ENCODE measurements at places on chromosomes 4 and X.

DNA sequence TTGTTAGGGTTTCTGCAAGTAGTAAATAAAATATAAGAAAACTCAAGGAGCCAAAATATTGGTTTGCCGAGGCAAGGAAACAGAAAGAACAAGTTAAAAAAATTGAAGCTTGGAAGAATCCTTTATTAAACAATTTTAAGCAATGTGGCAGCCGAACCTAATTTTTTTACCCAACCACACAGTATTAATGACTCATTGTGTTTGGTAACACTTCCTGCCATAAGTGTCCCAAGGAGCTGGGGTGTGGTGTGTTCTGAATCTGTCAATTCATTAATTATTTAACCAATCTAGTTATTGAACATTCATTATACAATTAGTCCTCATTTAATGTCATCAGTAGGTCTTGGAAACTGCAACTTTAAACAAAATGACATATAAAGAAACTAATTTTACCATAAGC, 19.3 kb upstream of the CPE start:
- DNase-seq: no peak

DNA sequence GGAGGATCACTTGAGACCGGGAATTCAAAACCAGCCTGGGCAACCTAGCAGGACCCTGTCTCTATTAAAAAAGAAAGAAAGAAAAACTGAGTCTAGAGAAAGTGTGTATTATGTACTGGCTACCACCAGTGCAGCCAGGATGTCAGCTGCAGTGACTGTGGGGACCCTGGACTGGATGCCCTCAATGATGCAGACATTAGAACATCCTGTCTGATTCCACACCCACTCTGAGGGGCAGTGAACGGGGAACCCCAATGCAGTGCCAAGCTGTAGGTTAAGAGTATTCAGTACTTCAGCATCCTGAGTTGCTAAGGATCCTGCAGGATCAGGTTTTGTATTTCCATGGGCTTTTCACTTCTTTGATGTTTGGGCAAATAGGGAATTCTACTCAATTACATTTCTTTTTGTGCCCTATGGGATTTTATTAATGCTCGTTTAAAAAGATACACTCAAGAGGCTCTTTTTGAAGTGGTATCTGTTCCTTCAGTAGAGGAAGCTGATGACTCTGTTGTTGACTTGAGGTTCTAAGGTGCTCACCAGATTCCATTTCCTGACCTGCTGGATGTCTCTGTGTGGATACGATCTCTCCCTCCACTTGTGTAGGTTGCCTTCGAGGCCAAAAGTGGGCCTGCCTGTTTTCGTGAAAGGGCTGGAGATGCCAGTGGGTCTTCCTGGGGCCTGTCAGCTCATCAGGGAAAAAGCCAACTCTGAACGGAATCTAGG, 85.9 kb upstream of the CLCN4 start:
- no peak for DNase-seq

DNA sequence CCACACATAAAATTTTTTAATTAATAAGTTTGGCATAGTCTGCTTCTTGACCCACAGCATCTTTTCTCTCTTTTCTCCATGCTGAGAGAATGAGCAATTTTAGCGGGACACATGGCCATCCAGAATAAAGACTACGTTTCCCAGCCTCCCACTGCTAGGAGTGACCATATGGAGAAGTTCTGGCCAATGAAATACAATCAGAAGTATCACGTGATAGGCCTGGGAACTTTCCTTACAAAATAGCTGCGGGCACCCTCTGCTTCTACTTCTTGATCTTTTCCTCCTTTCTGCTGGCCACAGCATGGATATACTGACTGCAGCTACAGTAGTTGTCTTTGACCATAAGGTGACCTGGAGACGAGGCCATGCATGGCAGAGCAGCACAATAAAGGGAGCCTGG, 348.0 kb downstream of the BCOR start:
- no peak for DNase-seq

DNA sequence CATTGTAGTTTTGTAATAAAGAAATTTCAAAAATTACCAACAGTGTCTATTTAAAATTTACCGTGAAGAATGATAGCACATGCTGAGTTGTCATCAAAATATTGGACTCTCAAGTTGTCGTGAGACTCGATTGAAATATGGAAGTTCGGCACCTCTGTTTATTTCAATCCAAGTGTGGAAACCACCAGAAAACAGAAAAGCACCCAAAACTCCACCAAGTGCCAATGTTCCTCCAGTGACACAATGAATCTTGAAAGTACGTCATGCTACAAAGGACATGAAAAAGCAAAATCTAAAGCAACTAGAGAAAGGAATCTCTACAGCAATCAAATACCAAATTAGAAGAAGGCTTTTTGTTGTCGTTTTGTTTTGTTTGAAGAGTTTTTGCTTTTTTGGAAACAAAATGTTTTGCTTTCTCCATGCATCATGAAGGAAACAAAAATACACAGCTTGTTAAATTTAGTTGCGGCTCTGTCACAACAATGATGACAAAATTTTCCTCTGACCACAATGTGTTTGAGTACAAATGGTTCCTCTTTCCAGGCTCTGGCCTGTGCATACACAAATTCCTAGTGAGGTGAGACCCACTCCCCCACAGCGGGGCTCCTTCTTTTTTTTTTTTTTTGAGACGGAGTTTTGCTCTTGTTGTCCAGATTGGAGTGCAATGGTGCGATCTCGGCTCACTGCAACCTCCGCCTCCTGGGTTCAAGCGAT, 9.6 kb upstream of the IL13RA1 start:
- no peak for DNase-seq

- no peak for DNase-seq
These were observed 15.0 kb downstream of the SLAIN2 start for GRCh38 chr4:48356355-48356754.

GRCh38 chr4:104859601-104860237, 287.0 kb upstream of the TET2 start:
- DNase-seq: no peak

- DNase-seq: no peak
These were observed 261.8 kb downstream of the MID1IP1 start for GRCh38 chrX:39063037-39063436.

DNA sequence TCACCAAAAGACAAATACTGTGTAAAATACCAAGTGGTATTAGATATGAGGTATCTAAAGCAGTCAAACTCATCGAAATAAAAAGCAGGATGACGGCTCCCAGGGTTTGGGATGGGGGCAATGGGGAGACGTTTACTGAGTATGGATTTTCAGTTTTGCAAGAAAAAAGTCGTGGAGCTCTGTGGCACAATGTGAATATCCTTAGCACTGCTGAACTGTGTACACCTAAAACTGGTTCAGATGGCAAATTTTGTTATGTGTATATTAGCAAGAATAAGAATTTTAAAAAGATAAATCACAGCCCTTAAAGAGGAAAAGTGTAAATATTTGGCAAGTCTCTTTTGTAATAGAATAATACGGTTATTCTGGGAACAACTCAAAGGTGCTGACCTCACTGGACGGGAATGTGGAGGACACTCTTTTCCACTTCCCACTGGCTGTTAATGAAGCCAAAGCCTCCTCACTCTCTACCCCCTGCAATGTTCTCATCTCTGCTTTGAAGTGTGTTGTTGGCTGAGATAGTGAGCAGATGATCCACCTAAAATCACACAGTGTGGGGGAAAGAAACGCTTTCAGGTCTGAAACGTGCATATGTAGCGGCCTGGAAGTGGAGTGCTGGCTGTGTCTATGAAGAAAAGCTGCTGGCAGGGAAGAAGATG, 49.2 kb downstream of the SEL1L3 start:
- no peak for DNase-seq

DNA sequence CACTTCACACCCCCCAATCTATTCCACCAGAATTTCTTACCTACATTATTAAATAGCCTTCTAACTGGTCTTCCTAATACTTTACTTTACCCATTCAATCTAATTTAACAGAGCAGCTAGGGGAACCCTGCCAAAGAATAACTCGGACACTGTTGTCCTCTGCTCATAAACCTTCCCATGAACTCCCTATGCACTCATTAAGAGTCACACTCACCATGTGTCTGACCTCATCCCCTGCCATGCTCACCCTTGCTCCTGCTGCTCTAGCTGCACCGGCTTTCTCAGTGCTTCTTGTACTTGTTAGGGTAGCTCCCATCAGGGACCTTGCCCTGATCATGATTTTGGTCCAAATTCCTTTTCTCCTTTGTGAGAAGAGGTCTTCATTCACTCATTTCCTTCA, 54.6 kb upstream of the GUCY1A1 start:
- DNase-seq: no peak

GRCh38 chr4:11843340-11843739, 414.6 kb upstream of the HS3ST1 start:
- no peak for DNase-seq

GRCh38 chrX:10882484-10882883, 228.6 kb upstream of the HCCS start:
- DNase-seq: no peak

GRCh38 chrX:130994671-130995070, 63.5 kb upstream of the ARHGAP36 start:
- DNase-seq: no peak

DNA sequence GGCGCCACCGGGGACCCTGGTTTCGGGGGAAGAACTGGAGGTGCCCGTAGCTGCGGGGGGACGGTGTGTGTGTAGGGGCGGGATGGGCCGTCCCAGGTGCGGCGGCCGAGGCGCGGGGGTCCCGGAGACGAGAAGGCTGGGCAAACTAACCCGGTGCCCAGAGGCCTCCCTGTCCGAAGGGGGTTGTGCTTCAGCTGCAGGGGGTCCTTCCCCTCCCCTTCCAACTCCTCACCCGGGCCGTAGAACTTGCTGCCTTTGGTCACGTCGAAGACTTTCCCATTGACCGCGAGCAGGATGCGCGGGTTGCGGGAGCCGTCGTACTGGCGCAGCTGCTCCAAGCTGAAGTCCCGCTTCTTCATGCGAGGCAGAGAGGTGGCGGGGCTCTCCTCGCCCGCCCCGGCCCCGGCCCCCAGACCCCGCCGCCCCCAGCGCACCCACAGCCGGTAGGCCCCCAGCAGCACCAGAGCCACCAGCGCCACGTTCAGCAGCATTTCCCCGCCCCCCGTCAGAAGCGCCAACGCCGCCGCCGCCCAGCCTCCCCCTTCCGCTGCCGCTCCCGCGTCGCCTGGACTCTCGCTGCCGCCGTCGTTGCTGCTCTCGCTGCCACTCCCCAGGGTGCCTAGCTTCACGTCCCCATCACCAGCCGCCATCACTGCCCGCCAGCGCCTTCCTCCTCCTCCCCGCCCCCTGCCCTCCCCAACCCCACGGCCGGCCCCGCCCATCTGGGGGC, at the start of gene PGRMC2:
Gene PGRMC2, minus strand, starts transcription at position 673 of the 730 bp plus-strand sequence. Its CDS starts 23 bp downstream, at position 650.
- DNase-seq: no peak

GRCh38 chr4:62455871-62456270, 1255.7 kb downstream of the ADGRL3 start:
- no peak for DNase-seq

DNA sequence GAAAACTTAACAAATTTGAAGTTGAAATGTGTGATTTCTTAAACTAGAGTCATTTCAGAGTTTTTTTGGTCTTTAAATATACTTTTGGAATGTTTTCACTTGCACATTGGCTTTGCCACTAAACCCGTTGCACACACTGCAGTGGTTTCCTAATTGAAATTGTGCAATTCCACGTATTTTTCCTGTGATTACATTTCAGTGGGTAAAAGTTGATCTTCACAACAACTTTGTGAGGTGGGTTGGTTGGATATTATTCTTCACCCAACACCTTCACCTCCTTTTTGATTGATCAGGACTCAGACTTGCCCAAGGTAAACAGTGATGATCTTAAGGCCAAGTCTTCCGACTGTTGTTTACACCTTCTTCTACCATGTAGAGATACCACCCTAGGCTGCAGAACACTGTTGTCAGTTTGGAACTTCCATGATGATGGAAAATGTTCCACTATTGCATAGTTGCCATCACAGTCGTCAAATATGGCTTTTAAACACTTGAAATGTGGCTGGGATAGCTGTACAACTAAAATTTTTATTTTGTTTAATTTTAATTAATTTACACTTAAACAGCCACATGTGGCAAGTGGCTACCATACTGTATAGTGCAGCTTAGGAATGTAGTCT, 13.7 kb downstream of the SEPTIN11 start:
- DNase-seq: no peak

GRCh38 chr4:152773339-152773738, 6.2 kb downstream of the TIGD4 start:
- no peak for DNase-seq

DNA sequence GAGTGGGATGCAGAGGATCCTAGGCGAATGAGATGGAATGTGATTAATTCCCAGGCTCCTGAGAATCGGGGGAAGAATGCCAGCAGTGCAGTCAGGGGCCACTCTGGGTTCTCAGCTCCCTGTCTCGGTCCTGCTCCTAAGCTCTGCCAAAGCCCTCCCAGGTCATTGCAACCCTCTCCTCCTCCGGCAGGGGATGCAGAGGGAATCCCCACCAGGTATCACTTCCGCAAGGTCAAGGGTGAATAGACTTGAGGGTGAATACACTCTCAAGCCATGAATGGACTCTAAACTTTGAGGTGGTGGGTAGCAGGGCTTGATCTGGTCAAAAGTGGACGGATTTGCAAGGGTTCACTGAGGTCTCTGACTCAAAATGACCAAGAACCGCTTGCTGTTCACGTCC, 139.3 kb upstream of the MXRA5 start:
- no peak for DNase-seq

DNA sequence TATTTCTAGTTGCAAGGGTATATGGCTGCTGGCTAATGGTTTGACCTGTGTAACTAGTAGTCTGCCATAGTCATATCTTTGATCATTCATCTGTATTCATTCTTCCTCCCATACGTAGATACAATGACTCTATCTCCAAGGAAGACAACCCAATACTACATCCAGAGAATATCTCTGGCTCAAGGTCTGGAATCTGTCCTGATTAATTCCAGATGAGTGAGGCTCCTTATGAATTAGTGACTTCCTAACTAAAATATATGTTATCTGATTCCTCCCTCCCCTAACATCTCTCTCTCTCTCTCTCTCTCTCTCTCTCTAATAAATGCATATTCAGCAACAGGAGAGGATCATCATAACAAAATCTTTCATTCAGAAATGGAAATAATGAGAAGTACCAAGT, 641.5 kb downstream of the FAT4 start:
- DNase-seq: no peak

DNA sequence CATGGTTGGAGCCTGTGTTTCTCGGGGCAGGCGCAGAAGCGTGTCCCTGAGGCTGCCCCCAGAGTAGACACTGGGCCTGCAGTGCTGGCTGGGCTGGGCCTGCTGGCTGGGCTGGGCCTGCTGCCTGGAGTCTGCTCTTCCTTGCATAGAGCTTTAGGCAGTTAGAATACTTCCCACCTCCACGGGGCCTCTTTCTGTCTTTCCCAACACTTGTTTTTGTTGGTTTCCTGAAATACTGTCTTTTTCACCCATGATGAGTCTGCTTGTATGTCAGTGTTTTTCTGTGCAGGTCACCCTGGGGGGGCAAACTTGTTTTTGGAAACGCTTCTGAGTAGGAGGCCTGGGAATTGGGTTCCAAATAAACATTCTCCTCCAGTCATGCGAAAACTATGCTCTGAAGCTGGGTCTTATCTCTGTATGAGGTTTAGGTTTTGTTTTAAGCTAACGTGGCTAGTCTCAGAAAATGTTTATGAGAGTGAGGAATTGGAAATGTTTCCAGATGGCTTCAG, 32.2 kb downstream of the TRMT44 start:
- DNase-seq: no peak

- no peak for DNase-seq
These were observed 1573.6 kb downstream of the TECRL start for GRCh38 chr4:62835631-62836030.

- no peak for DNase-seq
These were observed 207.3 kb downstream of the HS6ST2 start for GRCh38 chrX:132751063-132751690.

Measured in stimulated activated CD4-positive, alpha-beta T cell treated with anti-CD3 and anti-CD28 coated beads, Interleukin-1b, Interleukin-23, amount 100 ng/mL, for 1 hour (primary cell).